Colonic mucosa (tissue), 4 donors: ENCODE measurements at places on chromosomes 12 and 14. TPM values are rescaled to one million over a fixed set of nuclear protein-coding genes. Genes with fewer than 3 reads are reported as not detected.

Gene RNASE7
- total RNA-seq, result 0.16 TPM

Gene KITLG
- total RNA-seq, result 37.1 TPM

Gene SIX6
- not detected for total RNA-seq

Gene TROAP
- total RNA-seq, result 51.8 TPM

Gene RNASE12
- total RNA-seq, result not detected

Gene COX8C
- total RNA-seq, result not detected

Gene WSCD2
- 0.15 TPM for total RNA-seq

Gene NDUFA12
- total RNA-seq, result 136 TPM

Gene NEUROD4
- total RNA-seq, result not detected

Gene SCN8A
- total RNA-seq, result 4.2 TPM

Gene TSPAN19
- total RNA-seq, result not detected

Gene PTGER2
- 6.6 TPM for total RNA-seq

Gene OR6C2
- total RNA-seq, result not detected

Gene KCNC2
- not detected for total RNA-seq

Gene CPM
- 40.3 TPM for total RNA-seq

Gene LHX5
- total RNA-seq, result not detected

Gene SLCO1B1
- not detected for total RNA-seq

Gene ACIN1
- total RNA-seq, result 99.4 TPM

Gene ACOT4
- total RNA-seq, result 3.3 TPM

Gene NTN4
- 16.8 TPM for total RNA-seq

Gene IFNG-AS1
- not detected for total RNA-seq

Gene DENND5B
- 11.8 TPM for total RNA-seq

Gene ADSS1
- 4.0 TPM for total RNA-seq

Gene LRRC43
- 0.53 TPM for total RNA-seq

Gene KRT86
- total RNA-seq, result 0.16 TPM

Gene DNAI7
- not detected for total RNA-seq

Gene TTC8
- 13.5 TPM for total RNA-seq

Gene DHRS7
- 87.1 TPM for total RNA-seq

Gene NABP2
- 68.4 TPM for total RNA-seq

Gene RTN1
- 4.7 TPM for total RNA-seq

Gene NELL2
- total RNA-seq, result 2.1 TPM

Gene RIN3
- 18.4 TPM for total RNA-seq

Gene SLC24A4
- 0.11 TPM for total RNA-seq

Gene ARHGDIB
- 21.5 TPM for total RNA-seq

Gene TCL1B
- not detected for total RNA-seq

Gene ACACB
- total RNA-seq, result 21.3 TPM

Gene KCNA1
- 0.61 TPM for total RNA-seq

Gene OR4E2
- total RNA-seq, result not detected

Gene BRF1
- total RNA-seq, result 40.6 TPM

Gene P2RX7
- total RNA-seq, result 1.7 TPM
